ENCODE measurements at places on chromosomes 4 and X.

DNA sequence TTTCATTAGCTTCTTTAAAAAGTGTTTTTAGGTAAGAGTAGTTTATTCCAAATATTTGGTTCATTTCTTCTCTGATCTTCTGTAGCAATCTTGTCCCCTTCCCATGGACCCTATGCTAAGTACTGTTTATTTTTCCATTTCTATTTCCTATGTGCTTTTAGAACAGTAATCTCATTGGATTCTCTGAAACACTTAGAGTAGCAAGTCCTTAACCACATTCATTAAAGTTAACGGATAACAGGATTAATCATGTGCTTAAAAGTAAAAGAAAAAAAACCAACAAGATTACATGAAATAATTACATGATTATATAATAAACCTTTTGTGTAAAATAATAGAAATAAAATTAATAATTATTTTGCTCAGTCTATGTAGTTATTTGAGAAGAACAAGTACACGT is 929.7 kb downstream of the C4orf33 start:
- DNase-seq: no peak

DNA sequence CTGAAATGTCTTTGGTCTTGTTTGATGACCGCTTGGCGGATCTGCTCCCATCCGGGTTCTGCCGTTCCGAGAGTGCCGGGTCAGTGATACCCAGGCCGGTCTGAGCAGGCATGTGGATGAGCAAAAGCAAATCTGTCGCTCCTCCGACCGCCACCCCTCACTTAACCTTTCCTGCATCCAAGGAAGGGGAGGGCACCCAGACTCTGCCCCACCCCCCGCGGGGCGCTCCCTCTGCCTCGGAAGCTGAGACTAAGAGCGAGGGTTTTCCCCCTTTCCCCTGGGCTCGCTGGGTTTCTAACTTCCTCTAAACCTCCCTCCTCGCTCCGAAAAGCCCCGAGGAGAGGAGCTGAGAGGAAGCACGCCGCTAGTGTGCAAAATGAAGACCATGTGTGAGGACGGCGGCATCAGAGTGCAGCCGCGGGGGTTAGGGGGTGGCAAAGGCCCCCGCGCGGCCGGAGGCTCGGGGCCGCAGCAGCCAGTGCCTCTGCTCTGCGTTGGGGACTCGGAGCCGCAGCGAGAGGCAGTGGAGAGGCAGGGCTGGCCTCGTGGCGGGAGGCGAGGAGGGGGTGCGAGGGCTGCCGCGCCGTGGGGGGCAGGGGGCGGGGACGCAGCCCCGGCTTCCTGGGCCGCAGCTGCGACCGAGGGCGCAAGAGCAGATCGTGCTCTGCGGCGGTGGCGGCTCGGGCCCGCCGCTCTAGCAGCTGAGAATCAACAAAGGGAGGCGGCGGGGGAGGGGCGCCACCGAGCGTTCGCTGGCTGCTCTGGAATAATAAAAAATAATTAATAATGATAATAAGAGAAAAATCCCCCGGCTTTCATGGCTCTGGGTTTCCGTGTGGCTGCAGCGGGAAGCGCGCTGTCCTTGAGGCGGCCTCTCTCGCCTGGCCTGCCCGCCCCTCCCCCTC is 55.8 kb upstream of the BCOR start:
- no peak for DNase-seq

DNA sequence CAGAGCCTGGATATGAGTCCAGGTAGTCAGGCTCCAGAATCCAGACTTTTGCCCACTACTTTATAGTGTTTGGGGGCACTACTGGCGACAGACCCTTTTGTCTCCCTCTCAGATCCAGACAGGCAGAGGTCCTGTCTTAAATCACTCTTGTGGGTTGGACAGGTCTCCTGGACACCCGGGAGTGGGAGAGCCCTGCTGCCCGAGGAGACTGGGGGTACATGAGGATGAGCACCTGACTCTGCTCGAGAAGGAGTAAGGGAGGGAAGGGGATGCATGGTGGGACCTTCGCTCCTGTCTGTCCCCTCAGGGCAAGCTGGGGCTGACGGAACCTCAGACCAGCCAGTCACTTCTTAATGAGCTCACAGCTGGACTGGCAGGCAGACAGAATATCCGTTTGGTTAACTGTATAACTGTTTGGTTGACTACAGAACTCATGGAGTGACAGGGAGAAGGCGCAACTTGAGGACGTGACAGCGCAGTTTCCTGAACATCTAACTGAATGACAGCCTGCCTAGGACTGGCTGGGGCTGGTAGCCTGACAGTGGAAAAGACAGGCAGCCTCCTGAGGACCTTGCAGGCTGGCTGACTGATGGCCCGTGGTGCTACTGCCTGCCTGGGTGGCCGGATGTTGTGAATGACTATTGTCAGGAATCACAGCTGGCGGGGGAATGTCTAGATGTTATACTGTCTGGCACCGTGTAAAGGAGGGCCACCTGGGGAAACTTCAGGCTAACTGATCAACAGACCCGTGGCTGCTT is 1.6 kb upstream of the SUV39H1 start:
- no peak for DNase-seq

DNA sequence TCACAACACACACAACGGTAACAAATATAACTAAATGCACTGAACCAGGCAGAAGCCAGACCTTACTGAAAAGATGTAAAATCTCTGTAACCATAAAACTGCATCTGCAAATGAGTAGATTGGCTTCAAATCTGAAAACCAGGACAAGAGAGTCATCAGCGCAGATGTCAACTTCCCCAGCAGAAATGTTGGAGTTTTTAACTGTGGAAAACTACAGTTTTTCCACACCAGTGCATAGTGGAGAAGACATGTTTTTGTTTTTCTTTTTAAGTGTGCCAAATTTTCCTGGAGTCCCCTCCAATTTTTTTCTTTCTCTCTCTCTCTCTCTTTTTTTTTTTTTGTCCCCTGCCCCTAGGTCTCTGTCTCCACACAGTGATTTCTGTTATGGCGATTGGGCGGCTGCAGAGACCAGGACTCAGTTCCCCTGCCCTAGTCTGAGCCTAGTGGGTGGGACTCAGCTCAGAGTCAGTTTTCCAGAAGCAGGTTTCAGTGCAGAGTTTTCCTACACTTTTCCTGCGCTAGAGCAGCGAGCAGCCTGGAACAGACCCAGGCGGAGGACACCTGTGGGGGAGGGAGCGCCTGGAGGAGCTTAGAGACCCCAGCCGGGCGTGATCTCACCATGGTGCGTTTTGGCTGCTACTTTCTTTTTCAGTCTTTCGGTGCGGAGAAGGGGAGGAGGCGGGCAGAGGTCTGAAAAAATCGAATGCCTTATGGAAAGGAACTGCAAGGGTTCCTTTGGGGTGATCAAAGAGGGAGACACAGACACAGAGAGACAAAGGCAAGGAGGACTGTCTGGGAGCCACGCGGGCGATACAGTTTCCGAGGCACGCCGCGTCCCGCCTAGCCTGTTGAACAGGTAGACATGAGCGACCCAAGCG is at the start of gene GUCY1A1:
Gene GUCY1A1, plus strand, starts transcription at position 505 of the 878 bp plus-strand sequence. CDS start 30,020 bp downstream, outside the sequence.
- DNase-seq: no peak

DNA sequence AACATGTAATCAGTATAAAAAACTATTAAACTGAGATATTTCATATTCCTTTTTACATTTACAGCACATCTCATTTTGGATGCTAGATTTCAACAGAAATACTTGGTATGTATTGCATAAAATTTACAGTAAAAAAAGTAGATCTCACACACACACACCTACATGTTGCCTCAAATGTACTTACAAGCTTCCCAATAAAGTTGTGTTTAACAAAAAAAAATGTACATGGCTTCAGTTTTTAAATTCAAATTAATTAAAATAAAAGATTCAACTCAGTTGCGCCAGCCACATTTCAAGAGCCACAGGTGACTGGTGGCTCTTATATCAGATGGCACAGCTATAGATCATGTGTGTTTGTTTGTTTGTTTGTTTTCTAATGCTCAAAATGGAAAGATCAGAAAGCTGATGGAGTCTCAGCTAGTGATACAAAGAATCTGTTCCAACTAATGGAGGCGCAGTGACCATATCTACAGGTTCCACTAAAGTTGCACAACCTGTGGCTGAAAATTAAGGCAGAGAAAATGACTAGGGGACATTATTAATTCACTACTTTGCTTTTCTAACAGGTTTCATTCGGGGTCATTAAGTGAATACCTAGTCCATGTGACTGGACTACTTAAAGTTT is 45.0 kb downstream of the RBM47 start:
- no peak for DNase-seq

GRCh38 chrX:102959471-102959870 is 22.4 kb downstream of the RAB40AL start:
- no peak for DNase-seq

GRCh38 chr4:169271692-169272007 is 894 bp upstream of the SH3RF1 start:
- no peak for DNase-seq

GRCh38 chr4:1191621-1192020 is 19.2 kb upstream of the SPON2 start:
- DNase-seq: no peak

- DNase-seq: no peak
Measured at GRCh38 chr4:156102411-156102810, 148.7 kb upstream of the CTSO start.

DNA sequence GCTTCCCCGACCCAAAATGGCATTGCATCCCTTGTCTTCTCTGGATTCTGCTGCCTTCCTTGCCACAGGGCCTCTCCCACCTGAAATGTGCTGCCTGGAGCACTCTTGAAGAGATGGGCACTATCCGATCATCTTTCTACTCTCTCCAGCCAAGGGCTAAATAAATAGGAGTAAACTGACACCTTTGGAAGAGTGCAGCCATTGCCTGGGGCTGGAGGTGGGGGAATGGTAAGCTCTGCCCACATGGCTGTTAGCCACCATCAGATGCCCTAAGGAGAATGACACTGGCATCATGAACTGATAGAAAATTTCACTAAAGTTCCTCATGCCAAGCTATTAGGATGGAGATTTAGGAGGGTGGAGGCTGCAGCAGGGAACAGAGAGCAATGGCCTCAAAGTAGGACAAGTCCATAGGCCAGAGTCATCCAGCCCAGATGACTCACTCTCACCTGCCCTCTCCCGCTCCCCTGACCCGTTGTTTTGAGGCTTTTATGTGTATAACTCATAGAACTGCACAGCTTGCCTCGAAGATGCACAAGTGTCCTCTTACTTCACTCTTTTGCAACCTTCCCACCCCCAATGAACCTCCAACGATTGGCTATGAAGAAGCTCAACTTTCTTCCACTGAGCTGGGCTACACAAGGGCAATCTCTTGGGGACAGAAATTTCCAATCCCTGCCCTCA is 822 bp upstream of the PFKFB1 start:
- DNase-seq: no peak

GRCh38 chrX:8728932-8729535 is 2.9 kb downstream of the ANOS1 start:
- no peak for DNase-seq

DNA sequence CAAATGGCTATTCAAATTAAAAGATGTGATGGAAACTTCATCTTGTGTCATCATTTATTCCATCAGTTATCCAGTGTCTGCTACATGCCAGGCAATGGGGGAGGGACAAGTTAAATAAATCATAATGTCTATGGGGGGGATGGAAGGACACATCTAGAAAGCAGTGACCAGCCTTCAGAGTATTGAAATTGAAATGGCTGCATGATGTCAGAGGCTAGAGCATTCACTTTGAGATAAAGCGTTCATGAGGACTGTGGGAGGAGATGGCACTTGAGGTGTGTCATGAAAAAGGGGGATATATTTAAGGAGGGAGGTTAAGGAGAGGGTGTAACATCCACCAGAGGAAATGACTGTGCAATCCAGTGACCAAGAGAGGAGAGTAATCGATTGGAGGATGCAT is 50.6 kb downstream of the SLIT2 start:
- no peak for DNase-seq
